ENCODE measurements at places on chromosomes 13 and 19.

- DNase-seq: no peak
Measured at GRCh38 chr19:37981785-37982475, 74.9 kb downstream of the SIPA1L3 start.

DNA sequence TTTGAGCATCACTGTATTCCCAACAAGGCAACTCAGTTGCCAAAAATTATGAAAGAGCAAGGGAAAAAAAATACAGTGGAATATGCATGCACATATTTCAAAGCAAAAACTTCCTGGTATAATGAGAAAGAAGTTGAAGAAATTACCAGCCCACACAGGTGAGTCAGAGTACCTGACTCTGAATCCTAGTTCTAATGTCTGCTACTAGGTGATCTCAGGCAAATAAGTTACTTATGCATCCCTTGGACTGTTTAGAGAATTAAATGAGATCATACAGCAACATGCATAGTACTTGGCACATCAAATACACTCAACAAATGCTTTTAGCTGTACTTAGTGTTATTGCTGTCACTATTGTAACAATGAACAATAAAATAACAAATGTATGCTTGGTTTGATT, 144.9 kb downstream of the MIPEP start:
- DNase-seq: no peak

- no peak for DNase-seq
Measured at GRCh38 chr13:24284889-24285565, 24.4 kb upstream of the C1QTNF9 start.

DNA sequence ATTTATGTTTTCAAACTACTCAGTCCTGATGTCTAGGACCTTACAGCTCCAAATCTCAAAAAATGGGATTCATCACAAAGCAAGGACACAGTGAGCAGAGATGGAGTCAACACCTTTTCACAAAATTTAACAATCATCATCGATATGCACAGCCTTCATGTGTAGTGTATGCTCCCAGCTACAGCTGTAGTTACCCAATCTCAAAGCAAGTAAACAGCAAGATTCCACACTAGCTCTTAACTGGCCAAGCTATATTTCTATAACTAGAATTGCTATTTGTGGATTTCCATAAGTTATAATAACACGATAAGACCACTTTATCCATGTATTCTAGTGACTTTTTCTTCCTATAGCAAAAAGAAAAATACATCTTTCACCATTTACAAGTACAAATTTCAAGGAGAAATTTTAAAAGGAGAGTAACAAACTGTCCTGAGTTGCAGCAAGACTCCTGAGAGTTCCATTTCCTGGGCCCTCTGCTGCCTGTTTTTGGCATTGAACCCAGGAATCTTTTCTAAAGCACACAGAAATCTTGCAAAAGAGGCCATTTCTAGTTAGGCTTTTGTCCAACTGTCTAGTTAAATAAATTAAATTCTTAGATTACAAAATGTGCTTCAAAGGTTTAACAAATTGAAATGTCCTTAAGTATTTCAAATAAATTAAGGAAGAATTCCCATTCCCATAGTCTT, 460.6 kb downstream of the FGF14 start:
- no peak for DNase-seq

GRCh38 chr13:101283782-101284181, 132.5 kb downstream of the NALCN start:
- no peak for DNase-seq

DNA sequence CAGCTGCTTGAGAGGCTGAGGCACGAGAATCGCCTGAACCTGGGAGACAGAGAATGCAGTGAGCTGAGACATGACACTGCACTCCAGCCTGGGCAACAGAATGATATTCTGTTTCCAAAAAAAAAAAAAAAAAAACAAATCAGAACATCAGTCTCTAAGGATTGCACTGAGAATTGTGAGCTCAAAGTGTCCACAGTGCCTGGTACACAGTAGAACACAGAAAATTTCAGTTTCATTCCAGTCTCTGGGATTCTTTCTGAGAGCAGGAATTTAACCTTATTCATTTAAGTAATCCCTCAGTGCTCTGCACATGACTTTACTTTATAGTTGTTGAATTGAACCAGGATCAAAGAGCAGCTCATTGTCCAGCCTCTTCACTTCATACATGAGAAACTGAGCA, 25.9 kb upstream of the GATAD2A start:
- DNase-seq: no peak

Data from A549 (cell line).